CD8-positive, alpha-beta memory T cell (primary cell): ENCODE measurements at places on chromosomes 4 and X. TPM values are rescaled to one million over a fixed set of nuclear protein-coding genes. Genes with fewer than 3 reads are reported as not detected.

Gene RAP2C
- 34.0 TPM for total RNA-seq

Gene TMPRSS11B
- not detected for total RNA-seq

Gene MAGEB17
- not detected for total RNA-seq

Gene RAB9B
- total RNA-seq = 0.44 TPM

Gene SMIM10
- total RNA-seq = 1.3 TPM

Gene SSX2B
- total RNA-seq = not detected

Gene ZNF732
- total RNA-seq = not detected

Gene SMPX
- not detected for total RNA-seq

Gene CORIN
- 0.11 TPM for total RNA-seq

DNA sequence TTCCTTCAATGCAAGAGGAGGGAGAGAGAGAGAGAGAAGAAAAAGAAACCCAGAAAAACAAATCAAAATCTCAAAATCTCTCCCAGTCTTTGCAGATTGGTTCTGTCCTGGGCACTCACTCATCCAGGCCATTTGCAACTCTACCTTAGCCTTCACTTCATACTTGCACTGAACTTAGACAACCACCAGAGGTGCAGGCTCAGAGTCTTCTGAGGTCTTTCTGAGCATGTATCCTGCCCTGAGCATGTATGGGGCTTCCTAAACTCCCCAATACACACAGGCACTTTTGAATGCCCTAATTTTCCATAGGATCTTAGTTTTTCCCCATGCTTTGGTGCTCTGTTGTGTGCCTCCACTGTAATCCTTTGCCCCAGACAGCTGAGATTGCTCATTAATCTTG is 2.9 kb downstream of the CFI start:
- no peak for DNase-seq

GRCh38 chrX:110519906-110520452 is 161.3 kb downstream of the RTL9 start:
- no peak for DNase-seq

GRCh38 chr4:131366714-131367113 is 1782.4 kb upstream of the PCDH10 start:
- no peak for DNase-seq

GRCh38 chr4:24010994-24011393 is 121.1 kb upstream of the PPARGC1A start:
- no peak for DNase-seq

DNA sequence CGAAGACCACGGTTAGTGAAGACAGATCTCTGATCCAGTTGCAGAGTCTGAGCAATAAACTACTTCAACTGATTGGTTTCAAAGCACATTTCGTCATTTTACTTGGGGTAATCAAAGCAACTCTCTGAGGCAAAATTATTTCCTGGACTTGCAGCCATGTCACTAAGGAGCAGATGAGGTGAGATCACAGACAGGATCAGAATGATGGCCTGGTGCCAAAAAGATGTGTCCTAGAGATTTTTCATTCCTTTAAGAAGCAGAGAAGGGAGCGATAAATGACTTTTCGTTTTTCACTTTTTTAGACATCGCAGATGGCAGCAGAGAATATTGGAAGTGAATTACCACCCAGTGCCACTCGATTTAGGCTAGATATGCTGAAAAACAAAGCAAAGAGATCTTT is 83.9 kb downstream of the PTTG2 start:
- no peak for DNase-seq

DNA sequence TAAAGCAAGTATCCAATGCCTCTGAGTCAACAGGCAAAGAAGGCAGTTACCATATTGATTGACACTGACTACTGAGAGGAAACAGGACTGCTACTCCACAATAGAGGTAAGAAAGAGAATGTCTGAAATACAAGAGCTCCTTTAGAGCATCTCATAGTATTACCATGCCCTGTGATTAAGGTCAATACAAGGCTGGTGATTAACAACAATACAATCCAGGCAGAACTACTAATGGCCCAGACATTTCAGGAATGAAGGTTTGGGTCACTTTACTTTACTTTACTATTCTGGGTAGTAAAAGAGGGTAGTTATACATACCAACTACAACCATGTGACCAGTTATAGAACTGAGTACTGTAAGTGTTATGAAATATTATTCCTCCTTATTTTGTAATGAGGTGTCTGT is 44.5 kb downstream of the BRWD3 start:
- no peak for DNase-seq

DNA sequence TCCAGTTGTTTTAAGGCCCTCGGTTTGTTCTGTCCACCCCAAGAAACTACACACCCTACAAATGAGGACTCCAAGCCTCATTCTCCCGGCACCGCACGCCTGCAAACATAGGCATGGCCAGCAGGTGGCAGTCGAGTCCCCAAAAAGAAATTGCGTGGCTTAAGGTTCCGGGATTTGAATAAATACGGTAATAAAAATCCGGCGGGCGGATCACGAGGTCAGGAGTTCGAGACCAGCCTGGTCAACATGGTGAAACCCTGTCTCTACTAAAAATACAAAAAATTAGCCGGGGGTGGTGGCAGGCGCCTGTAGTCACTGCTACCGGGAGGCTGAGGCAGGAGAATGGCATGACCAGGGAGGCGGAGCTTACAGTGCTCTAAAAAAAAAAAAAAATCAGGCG is 21.8 kb upstream of the CSF2RA start:
- peak; percentile 50 for DNase-seq

DNA sequence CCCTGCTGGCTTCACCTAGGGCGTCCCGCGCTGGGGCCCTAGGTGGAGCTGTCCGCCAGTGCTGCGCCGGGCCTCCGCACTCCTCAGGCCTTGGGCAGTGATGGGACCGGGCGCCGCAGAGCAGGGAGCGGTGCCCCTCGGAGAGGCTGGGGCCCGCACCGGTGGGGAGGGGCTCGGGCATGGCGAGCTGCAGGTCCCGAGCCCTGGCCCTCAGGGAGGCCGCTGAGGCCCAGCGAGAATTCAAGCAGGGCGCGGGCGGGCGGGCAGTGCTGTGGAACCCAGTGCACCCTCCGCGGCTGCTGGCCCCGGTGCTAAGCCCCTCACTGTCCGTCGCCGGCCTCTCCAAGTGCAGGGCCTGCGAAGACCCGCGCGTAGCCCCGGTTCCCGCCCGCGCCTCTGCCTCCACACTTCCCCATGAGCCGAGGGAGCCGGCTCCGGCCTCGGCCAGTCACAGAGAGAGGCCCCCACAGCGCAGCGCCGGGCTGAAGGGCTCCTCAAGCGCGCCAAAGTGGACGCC is 565.1 kb upstream of the NDST4 start:
- DNase-seq = no peak

- DNase-seq = no peak
Measured at GRCh38 chr4:957581-958313, 15.6 kb downstream of the DGKQ start.

DNA sequence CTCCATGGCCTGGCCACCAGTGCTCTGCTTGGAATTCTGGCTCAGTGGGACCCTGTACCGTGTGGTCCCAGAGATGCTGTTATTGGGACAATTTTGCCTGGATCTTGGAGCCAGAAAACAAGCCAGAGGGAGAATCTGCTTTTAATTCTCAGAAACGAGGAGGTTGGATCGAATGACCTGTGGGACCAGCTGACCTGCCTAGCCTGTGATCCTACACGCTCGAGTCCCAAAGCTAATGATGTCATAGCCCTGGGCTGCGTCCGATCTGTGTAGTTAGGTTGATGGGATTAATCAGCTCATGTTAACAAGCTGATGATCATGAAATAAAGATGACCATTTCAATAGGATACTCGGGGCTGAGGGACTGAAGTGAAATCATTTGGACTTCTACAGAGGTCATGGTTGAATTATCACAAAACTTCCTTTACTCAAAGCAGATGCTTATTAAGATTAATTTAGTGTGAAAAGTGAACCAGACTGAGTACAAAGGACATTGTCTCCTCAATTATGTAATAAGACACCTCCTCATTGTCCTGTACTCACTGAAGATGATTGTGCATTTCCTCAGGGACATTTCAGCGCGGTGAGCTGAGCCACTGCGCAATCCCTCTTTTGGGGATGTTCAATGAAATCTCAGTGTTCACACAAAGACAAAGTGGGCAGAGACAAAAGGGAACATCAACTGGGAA is 51.9 kb upstream of the STX18 start:
- no peak for DNase-seq

- no peak for DNase-seq
Measured at GRCh38 chr4:155591738-155592143, 74.9 kb upstream of the GUCY1A1 start.

- no peak for DNase-seq
Measured at GRCh38 chrX:16743604-16744325, 24.4 kb downstream of the SYAP1 start.
